ENCODE measurements at places on chromosomes 1 and 21. TPM values are rescaled to one million over a fixed set of nuclear protein-coding genes. Genes with fewer than 3 reads are reported as not detected.

The FMO5 gene
- 29.0 TPM for total RNA-seq

The CD1E gene
- total RNA-seq: 0.47 TPM

The LCE1B gene
- total RNA-seq: not detected

DNA sequence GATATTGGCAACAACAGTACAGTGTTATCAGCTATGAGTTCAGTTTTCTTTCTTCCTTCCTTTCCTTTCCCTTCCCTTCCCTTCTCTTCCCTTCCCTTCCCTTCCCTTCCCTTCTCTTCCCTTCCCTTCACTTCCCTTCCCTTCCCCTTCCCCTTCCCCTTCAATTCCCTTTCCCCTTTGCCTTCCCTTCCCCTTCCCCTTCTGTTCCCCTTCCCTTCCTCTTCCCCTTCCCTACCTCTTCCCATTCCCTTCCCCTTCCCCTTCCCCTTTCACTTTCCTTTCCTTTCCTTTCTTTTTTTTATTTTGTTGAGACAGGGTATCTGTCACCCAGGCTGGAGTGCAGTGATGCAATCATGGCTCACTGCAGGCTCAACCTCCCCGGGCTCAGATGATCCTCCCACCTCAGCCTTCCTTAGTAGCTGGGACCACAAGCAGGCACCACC, 72.3 kb upstream of the CAPZB start:
- DNase-seq: no peak
- H3K27me3 ChIP-seq: no peaks in the 10 kb centered on the region
- no peaks in the 10 kb centered on the region for H3K36me3 ChIP-seq
- no peak overlapping the region for H3K4me3 ChIP-seq
- H3K4me1 ChIP-seq: no peaks in the 10 kb centered on the region

The SIPA1L2 gene
- total RNA-seq: 28.8 TPM

The LCE1D gene
- total RNA-seq: not detected

DNA sequence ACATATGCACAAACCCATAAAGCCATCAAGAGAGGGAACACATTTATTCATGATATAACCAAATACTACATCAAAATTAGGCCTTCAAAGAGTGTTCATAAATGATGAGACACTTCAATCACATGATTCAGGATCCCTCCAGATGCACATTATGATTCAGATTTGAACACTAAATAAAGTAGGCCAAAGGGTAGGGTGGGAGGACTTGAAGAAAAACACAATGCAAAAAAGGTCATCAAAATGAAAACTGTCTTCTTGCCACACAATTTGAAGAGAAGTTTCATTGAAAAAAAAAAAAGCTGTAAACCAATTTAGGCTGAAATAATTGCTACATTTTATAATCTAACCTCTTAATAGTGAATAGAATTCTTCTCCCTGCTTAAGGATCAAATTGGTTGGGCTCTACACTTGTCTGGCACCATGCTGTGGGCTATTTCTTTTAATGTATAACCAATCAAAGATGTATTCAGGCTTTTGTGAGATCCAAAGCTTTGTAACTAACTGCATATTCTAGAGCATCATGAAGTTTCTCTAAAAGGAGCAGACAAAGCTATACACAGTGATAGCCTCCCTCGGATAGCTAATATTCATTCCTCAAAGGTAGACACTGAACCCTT, 58.1 kb downstream of the ZSWIM5 start:
- H3K27me3 ChIP-seq: no peaks in the 10 kb centered on the region
- H3K36me3 ChIP-seq: no peaks in the 10 kb centered on the region
- no peak overlapping the region for H3K27ac ChIP-seq
- no peaks in the 10 kb centered on the region for H3K4me1 ChIP-seq

DNA sequence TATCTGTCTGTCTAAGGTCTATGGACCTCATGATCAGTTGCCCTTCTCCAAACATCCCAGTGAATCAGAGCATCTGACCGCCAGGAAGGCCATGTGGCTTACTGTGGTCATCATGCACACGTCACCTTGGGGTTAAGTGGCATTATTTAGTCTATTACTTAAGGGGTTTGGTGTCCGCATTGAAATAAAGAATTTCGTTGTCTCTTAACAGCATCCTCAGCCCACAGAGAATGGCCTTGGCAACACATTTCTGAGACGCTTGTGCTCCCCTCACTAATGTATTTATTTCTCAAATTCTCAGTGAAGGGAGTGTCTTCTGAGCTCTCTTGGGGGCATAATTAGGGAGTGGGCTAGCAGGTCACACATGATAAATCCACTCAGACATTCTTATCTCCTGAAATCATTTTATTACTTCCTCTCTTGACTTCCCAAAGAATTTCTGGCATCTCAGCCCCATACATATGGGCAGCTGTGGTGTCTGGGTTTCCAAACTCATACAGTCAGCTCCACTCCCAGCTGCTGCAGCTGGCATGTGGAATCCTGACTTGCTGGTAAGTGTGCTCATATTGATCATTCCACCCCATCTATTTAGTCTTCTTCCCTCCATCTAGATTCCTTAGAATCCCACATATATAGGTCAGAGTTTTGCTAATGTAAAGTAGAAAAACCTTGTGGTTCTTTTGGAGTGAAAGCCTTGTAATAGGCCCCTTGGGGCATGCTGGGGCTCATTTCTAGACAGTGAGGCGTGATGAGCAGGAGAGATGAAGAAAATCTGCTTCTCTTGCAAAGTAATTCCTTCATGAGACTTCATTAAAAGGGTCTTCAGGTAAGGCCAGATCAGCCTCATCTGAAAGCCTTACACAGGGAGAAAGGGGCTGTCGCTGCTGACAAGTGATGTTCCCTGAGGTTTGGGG, 110.5 kb downstream of the HHAT start:
- H3K4me1 ChIP-seq: no peaks in the 10 kb centered on the region
- H3K27ac ChIP-seq: no peak overlapping the region
- no peaks in the 10 kb centered on the region for H3K27me3 ChIP-seq
- DNase-seq: no peak
- H3K36me3 ChIP-seq: no peaks in the 10 kb centered on the region

The FTCD gene
- 0.29 TPM for total RNA-seq

DNA sequence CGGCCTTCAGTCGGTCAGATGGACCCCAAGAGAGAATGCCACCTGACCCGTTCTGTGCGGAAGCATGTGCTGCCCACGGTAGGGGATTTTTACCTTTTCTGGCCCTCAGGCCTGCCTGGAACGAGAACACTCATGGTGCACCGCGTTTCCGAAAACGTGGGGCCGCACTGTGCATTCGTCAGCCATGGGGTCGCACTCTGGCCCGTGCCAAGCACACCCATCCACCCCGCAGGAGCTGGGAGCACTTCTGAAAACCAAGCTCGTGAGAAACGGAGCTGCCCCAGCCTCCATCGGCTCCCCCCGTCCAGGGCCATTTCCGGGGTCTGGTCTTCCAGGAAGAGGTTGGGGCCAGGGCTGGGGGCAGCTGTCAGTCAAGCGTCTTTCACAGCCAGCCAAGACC, 72.8 kb downstream of the PRDM16 start:
- no peaks in the 10 kb centered on the region for H3K27me3 ChIP-seq
- no peak overlapping the region for H3K4me3 ChIP-seq
- H3K36me3 ChIP-seq: no peaks in the 10 kb centered on the region
- DNase-seq: no peak
- H3K27ac ChIP-seq: no peak overlapping the region
- H3K4me1 ChIP-seq: no peaks in the 10 kb centered on the region

DNA sequence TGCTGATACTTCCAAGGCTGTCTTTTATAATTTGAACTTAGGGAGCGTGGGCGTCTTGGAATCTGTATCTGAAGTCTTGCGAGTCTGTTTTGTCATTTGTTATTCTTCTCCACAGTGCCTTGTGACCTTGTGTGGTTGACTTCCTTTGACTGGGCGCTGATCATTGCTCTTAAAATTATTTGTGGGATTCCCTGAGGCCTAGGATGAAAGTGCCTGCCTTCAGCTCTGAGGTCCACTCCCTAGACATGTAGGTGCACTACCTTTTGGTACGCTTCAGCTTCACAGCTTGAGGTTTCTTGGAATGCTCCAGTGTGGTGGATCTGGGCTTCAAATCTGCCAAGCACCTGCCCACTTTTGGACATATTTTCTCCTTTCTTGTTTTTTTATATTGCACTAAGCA, 50.2 kb upstream of the IGSF5 start:
- H3K27ac ChIP-seq: no peak overlapping the region
- H3K4me1 ChIP-seq: no peaks in the 10 kb centered on the region
- DNase-seq: no peak
- no peaks in the 10 kb centered on the region for H3K27me3 ChIP-seq
- H3K36me3 ChIP-seq: no peaks in the 10 kb centered on the region

DNA sequence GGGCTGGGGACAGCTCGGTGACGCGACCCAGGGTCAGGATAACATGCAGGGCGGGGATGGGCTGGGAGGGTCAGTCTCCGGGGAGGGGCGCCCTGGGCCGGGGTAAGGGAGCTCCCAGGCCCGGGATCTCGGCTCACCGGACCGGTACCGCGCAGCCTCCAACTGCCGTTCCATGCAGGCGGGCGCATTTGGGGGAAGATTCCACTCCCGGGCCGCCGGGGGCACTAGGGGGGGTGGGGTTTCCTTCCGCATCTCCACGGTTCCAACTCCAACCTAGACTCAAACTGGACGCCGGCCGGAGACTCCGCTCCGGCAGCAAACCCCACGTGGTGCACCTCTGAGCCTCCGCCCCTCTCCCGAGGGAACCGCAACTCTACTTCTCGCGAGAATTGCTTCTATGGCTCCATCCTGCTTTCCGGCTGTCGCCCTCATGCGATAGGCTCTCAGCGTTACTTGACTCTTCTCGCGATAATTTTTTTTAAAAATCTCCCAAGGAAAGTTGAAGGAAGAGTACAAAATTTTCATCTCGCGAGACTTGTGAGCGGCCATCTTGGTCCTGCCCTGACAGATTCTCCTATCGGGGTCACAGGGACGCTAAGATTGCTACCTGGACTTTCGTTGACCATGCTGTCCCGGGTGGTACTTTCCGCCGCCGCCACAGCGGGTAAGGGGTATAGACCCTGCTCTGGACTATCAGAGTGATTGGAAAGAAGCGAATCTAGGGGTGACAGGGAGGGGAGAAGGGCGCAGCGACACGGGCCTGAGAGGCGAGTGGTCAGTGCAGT, at the start of the genes ATP5PB and WDR77:
Gene ATP5PB (plus strand): TSS at position 547 of the 785 bp plus-strand sequence. CDS start 78 bp downstream, at position 625.
Gene WDR77 (minus strand): TSS at position 339 of the 785 bp plus-strand sequence. CDS start 87 bp downstream, at position 252.
- peaks cover 5% of the 10 kb centered on the region for H3K4me1 ChIP-seq
- peaks cover 38% of the 10 kb centered on the region for H3K36me3 ChIP-seq
- peak; percentile 97 for DNase-seq
- H3K27me3 ChIP-seq: no peaks in the 10 kb centered on the region
- H3K27ac ChIP-seq: peak within 1 kb of the TSS; percentile 86

- H3K27me3 ChIP-seq: no peaks in the 10 kb centered on the region
- H3K27ac ChIP-seq: no peak overlapping the region
- no peaks in the 10 kb centered on the region for H3K4me1 ChIP-seq
- no peak overlapping the region for H3K4me3 ChIP-seq
These were observed 24.7 kb downstream of the NPHS2 start for GRCh38 chr1:179550746-179551682.

The MED8 gene
- 48.5 TPM for total RNA-seq

DNA sequence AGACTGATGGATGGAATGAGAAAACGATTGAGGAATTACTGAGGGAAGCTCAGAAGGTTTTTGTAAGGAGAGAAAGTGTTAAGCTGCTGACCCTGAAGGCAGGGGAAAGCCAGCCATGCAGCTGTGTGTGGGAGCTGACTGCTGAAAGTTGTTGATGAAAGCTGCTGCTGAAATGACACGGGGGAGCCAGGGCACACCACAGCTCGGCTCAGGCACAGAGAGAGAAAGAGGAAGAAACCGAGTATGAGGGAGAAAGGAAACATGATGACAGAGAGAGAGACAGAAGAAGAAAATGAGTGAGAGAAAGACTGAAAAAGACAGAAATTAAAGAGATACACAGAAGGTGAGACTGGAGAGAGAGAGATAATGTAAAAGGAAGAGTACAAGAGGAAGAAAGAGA, 115.5 kb downstream of the LRRC53 start:
- H3K27me3 ChIP-seq: no peaks in the 10 kb centered on the region
- H3K27ac ChIP-seq: no peak overlapping the region
- H3K36me3 ChIP-seq: no peaks in the 10 kb centered on the region
- no peaks in the 10 kb centered on the region for H3K4me1 ChIP-seq
- DNase-seq: peak; percentile 28

The TSNAX gene
- total RNA-seq: 29.1 TPM

The HIVEP3 gene
- 9.8 TPM for total RNA-seq

- no peaks in the 10 kb centered on the region for H3K36me3 ChIP-seq
- DNase-seq: no peak
- no peak overlapping the region for H3K27ac ChIP-seq
- no peak overlapping the region for H3K4me3 ChIP-seq
- H3K27me3 ChIP-seq: no peaks in the 10 kb centered on the region
These were observed 59.8 kb downstream of the CRB1 start for GRCh38 chr1:197327776-197328364.

GRCh38 chr21:31012133-31013089, 25.9 kb downstream of the KRTAP19-8 start:
- H3K27me3 ChIP-seq: no peaks in the 10 kb centered on the region
- no peak for DNase-seq
- no peaks in the 10 kb centered on the region for H3K36me3 ChIP-seq
- no peak overlapping the region for H3K27ac ChIP-seq
- H3K4me3 ChIP-seq: no peak overlapping the region

The RIMKLA gene
- 7.8 TPM for total RNA-seq

The DMAP1 gene
- 25.6 TPM for total RNA-seq

The ARHGAP30 gene
- 18.8 TPM for total RNA-seq

- peaks cover 7% of the 10 kb centered on the region for H3K36me3 ChIP-seq
- no peak overlapping the region for H3K27ac ChIP-seq
- H3K4me3 ChIP-seq: no peak overlapping the region
- DNase-seq: no peak
- H3K27me3 ChIP-seq: no peaks in the 10 kb centered on the region
These were observed 32.2 kb downstream of the DTL start for GRCh38 chr1:212067787-212068186.

DNA sequence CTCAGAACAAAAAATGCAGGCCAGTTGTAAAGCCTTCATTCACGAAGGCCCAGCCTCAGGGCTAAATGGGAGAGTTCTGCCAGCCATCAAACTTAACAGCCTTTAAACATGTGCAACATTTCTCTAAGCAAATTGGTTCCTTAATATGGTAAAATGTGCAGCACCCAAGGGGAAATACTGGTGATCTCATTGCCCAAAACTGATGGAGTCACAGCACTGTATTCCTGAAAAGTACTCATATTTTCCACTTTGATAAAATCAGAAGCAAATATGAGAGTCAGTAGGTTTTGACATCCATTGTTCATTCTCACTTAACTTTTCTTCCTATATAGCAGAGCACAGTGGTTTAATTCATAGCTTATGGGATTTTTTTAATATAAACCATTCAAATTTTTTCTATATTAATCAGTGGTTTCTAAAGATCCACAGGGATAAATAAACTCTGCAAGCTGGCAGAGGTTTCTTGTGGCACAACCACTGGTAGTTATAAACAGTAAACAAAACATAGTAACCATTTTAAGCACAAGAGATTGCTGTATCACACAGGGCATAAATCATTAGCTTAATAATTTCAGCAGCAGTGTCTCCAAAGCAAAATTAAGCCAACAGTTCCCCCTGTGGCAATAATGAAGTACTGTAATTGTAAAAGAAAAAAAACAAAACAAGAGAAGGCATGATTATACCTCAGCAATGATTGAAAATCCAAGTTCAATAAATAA, 106.9 kb upstream of the LYPLAL1 start:
- no peaks in the 10 kb centered on the region for H3K36me3 ChIP-seq
- peaks cover 4% of the 10 kb centered on the region for H3K4me1 ChIP-seq
- H3K27ac ChIP-seq: no peak overlapping the region

The CDA gene
- total RNA-seq: 2.2 TPM
